ENCODE measurements at places on chromosomes 11 and 22. TPM values are rescaled to one million over a fixed set of nuclear protein-coding genes. Genes with fewer than 3 reads are reported as not detected.
A peak's percentile ranks its signal among the peaks of the same experiment; 100 is the strongest.

GRCh38 chr11:1581976-1582375 lies 3.1 kb downstream of the KRTAP5-1 start:
- no peak for DNase-seq

Gene PIK3C2A
- 23.3 TPM for total RNA-seq

Gene PIK3IP1
- total RNA-seq: 1.9 TPM

GRCh38 chr22:27554106-27554811 lies 247.3 kb downstream of the MN1 start:
- DNase-seq: peak; percentile 49

GRCh38 chr11:78532991-78533390 lies 41.7 kb downstream of the NARS2 start:
- no peak for DNase-seq

Gene C11orf65
- not detected for total RNA-seq

Gene FGF19
- not detected for total RNA-seq

Gene SMIM35
- not detected for total RNA-seq

GRCh38 chr22:41140365-41140957 lies 48.1 kb downstream of the EP300 start:
- DNase-seq: no peak

- DNase-seq: no peak
Observed at GRCh38 chr11:116930177-116930576, 92.8 kb upstream of the APOA1 start.

DNA sequence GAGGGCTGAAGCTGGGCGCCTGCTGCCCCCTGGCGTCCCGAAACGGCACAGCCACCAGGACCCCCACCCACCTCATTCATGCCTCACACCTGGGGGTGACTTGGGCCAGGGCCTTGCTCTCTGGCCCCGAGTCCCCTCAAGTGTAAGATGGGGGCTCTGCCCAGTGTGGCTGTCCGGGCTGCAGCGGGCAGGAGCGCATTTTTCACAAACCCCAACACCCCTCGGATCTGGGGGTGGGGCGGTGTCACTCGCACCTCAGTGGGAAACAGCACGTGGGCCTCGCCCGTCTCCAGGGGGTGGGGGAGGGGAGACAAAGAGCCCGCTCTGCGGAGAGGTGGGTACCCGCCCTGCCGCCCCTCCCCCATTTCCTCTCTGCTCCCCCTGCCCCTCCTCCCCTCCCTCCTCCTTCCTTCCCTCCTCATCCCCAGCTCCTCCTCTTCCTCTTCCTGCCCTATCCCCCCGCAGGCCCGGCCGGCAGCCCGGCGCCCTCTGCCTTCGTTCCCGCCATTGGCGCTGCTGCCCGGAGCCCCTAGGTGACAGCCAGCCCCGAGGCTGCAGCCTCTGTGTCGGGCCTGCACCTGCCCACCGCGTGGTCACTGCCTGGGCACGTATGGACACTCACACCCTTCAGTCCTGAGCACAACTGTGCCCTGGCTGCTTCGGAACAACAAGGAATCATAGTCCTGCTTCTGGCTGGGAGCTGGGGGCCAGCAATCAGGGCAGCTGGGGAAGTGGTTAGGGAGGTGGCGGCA lies 6.8 kb upstream of the CDKN1C start:
- peak; percentile 45 for DNase-seq

GRCh38 chr22:20905415-20906386 lies 11.5 kb upstream of the CRKL start:
- no peak for DNase-seq

GRCh38 chr11:113159988-113160807 lies 154.2 kb upstream of the TTC12 start:
- DNase-seq: no peak

- DNase-seq: no peak
Observed at GRCh38 chr11:20056950-20057943, 103.0 kb downstream of the DBX1 start.

DNA sequence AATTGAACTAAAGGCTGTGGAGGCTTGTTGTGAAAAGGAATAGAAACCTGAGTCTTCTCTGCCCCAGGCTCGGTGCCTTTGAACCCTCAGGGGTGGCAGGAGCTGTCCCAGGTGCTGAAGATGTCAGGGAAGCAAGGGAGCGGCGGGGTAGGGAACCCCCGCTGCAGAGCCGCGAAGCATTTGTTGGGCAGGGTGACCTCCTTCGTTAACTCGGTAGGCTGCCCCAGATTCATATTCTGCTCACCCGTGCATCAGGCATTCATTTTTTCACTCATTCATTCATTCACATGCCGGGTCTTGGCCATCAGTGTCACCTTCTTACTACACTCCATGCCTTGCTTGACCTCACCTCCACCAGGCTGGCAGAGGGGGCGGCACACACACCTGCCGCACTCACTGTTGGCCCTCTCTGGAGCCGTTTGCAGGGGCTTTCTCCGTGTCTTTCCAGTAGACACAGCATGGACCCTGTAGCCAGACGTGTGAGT lies 618.9 kb downstream of the BRD1 start:
- no peak for DNase-seq

DNA sequence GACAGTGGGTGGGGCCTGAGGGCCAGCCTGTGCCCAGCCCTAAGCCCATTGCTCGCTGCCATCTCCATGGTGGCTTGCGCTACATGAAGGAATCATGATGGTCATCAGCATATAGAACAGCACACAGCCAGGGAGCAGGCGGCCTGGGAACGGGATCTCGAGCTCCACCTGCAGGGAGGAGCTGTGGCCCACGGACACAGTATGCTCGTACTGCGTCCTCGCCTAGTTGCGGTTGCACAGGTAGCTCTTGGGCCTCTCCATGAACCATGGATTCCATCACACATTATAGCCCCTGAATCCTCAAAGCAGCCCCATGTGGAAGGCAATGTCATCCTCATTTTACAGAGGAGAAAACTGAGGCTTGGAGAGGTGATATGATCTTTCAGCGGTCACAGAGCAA lies 15.1 kb downstream of the SEC14L4 start:
- DNase-seq: no peak

Gene OR52H1
- not detected for total RNA-seq

GRCh38 chr11:117735350-117735977 lies 61.6 kb downstream of the DSCAML1 start:
- no peak for DNase-seq

Gene OR5B21
- total RNA-seq: not detected

Gene TREH
- total RNA-seq: not detected

Gene PHF21B
- total RNA-seq: not detected

All from M059J (cell line).